ENCODE measurements at places on chromosomes 5 and 9. TPM values are rescaled to one million over a fixed set of nuclear protein-coding genes. Genes with fewer than 3 reads are reported as not detected.

DHX29 gene
- 14.7 TPM for total RNA-seq

- DNase-seq: no peak
Measured at GRCh38 chr9:80948066-80948465, 741.3 kb downstream of the TLE1 start.

GRCh38 chr9:70291446-70291845, 32.7 kb downstream of the SMC5 start:
- no peak for DNase-seq

- no peak for DNase-seq
Measured at GRCh38 chr5:91306497-91306896, 76.6 kb downstream of the ARRDC3 start.

GRCh38 chr9:106403081-106403480, 459.9 kb upstream of the ZNF462 start:
- no peak for DNase-seq
